ENCODE measurements at places on chromosomes 6 and 20. TPM values are rescaled to one million over a fixed set of nuclear protein-coding genes. Genes with fewer than 3 reads are reported as not detected.

- DNase-seq, result peak; percentile 82
Observed at GRCh38 chr6:156557251-156557910, 219.8 kb upstream of the ARID1B start.

DNA sequence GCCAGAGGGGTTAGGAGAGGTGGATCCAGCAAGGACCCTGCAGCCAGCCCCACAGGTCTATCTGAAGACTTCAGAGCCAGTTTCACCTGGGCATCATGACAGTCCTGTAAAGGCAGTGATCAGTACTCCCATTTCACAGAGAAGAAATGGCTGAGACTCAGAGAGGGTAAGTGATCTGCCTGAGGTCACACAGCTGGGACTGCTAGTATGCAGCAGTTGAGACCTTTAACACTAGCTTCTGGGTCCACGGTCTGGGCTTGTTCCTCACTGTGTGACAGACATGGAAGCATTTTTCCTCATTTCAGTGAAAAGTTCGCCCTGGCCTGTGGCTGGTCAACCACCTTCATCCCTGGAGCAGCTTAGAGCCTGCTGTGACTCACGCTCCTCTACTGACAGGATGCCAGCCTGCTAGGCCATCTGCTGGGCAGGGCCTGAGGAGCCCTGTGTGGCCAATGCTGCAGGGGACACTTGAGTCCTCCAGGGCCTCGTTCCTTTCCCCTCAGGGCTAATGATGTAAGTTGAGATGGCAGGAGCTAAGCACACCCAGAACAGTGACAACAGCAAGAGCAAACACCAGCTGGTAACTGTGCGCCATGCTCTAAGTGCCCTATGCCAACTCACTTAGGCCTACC, 192.0 kb downstream of the LRFN2 start:
- DNase-seq, result peak; percentile 60

- DNase-seq, result no peak
Observed at GRCh38 chr6:141443032-141443431, 689.7 kb upstream of the GJE1 start.

KHDRBS2 gene
- polyA plus RNA-seq, result 1.0 TPM

GRCh38 chr6:25612666-25613065, 39.3 kb upstream of the SCGN start:
- no peak for DNase-seq

ADGB gene
- not detected for polyA plus RNA-seq
